ENCODE measurements at places on chromosomes 3 and 15.

DNA sequence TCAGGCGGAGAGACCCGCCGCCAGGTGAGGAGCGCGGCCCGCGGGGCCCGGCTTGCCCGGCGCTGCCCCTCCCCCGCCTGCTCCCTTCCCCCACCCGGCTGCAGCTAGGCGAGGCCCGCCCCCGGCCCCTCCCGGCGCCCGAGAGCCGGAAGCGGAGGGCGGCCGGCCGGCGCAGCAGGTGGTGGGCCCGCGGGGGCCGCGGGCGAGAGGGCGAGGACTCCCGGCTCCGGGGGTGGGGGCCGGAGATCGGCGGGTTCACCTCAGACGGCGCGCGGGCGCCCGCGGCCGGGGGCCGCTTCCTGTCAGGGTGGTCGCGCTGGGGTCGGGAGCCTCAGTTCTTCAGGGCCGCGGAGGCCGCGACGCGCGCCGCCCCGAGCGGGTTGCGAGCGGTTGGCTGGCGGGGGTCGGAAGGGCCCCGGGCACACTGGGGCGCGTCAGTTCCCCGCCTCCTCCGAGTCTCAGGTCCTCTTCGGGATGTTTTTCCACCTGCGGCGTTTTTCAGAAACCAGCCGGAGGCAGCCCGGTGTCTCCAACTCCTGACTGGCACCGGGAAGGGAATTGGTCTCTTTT is 395 bp downstream of the ZFAND6 start:
- peak; percentile 76 for DNase-seq

DNA sequence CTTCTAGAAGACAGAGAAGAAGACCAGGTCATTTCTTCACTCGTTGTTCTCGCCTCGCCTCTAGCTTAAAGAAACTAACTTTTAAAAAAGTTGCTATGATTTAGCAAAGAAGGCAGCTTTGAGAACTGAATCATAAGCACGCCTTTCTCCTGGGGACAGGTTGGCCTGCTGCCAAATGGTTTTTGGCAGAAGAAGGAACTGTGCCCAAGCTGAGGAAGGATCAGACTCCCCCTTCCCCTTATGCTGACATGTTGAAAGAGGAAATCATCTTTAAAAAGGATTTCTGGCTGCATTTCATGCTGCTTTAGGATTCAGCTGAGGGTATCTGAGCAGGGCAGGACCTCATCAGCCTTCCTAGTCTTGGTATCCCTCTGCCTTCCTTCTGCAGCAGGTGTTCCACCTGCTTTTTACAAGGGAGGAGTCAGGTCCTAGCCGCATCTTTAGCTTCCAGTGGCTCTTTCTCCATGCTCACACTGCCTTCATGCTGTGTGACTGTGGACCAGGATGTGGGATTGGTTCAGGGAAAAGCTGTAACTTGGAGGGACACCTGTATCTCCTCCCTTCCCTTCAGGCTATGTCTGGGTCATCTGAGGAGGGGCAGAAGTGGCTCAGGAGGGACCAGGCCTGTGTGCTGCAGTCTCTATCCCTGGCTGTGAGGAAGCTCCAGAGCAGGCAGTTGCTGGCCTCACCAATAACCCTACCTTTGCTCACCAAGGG is 34.1 kb upstream of the HACD2 start:
- no peak for DNase-seq

GRCh38 chr3:124780356-124780755 is 50.1 kb downstream of the UMPS start:
- no peak for DNase-seq

DNA sequence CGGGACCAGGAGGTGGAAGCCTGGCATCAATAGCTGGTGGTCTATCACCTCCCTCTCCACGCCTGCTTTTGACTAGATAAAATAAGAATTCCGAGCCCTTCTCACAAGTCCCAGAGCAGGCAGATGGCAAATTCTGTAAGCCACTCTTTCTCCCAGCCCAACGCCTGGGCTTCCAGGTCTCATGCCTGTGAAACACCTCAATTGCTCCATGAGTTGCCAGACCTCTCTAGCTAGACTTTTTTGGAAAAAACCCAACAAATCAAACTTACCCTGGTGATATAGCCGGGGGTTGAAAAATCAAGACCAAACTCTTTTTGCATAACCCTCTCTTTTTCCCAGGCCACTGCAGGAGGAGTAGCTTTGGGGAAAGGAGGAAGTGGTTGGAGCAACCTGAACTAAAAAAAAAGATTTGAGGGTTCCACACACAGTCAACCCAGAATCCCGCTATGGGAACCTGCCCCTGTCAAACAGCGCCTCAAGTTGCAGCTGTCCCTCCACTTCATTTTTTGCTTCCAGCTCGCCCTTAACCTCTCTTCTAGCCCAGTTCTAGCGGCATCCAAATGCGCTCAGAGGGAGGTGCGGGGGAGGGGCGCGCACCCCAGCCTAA is 7.0 kb downstream of the BHLHE40 start:
- DNase-seq, result no peak

- no peak for DNase-seq
Measured at GRCh38 chr3:109071350-109072142, 46.4 kb downstream of the MORC1 start.

- no peak for DNase-seq
Measured at GRCh38 chr3:14289590-14290461, 111.2 kb downstream of the LSM3 start.

- no peak for DNase-seq
Measured at GRCh38 chr3:57120451-57121174, 44.5 kb downstream of the IL17RD start.

GRCh38 chr3:21789730-21790129 is 38.7 kb upstream of the ZNF385D start:
- DNase-seq, result no peak

GRCh38 chr3:127286571-127287140 is 1.2 kb downstream of the PRR20G start:
- no peak for DNase-seq

GRCh38 chr3:147191795-147192385 is 214.5 kb downstream of the ZIC4 start:
- peak; percentile 17 for DNase-seq

DNA sequence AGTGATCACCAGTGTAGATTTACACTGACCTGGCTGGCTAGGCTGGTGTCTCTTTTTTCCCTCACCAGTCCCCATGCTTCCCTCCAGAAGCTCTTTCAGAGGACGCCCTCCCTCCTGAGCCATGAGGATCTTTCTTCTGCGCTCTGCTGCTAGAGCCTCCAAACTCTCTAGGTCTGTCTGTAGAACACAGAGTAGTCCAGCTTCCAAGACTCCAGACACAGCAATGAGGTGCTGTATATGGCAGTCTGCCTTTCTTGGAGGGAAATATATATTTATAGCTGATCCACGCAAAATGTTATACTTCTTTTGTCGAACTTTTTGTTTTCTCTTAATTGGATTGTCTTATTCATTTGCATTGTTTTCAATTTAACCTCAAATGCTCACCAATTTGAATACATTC is 1121.8 kb downstream of the ROBO2 start:
- DNase-seq, result no peak

GRCh38 chr3:100634493-100635272 is 25.3 kb downstream of the ADGRG7 start:
- peak; percentile 19 for DNase-seq

DNA sequence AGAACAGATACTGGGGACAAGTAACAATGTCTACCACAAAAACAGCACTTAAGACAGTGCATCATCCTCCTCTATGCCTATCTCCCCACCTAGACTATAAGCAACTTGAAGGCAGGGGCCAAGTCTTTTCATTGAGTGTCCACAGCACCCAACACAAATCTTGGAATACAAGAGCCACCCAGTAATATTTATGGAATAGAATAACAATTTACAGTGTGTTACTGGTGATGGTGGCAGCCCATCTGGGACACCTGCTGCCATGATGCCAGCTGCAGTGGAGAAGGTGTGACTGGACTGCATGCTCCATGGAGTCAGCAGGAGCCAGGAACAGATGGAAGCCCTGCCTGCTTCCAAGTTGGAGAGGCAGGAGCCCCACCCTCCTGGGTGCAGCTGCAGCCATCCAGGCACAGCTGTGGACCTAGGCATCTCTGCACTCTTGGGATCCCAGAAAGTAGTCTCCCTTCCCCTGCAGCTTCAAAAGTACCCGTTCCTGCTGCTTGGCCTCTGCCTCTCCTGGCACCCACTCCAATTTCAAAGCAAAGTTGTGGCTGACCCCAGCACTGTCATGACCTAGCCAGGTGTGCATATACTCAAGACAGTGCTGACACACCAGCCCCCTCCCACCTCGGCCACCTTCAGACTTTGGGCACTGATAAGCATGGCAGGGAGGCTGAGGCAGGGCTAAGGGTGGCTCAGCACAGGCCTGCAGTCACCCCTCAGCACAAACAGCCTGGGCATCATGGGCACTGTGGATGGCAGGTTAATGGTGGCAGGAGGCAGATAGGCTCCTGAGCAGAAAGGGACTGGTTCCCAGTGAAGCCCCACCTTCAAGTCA is 94.5 kb downstream of the TPRA1 start:
- DNase-seq, result no peak

GRCh38 chr3:115081444-115081843 is 65.6 kb downstream of the ZBTB20 start:
- no peak for DNase-seq

- DNase-seq, result no peak
Measured at GRCh38 chr3:8722808-8723207, 10.8 kb upstream of the CAV3 start.

All from glutamatergic neuron (in vitro differentiated cells).